Amygdala (tissue), 56 donors: ENCODE measurements at places on chromosomes 4 and X.

- DNase-seq = no peak
Observed at GRCh38 chr4:126533146-126533805, 1099.5 kb upstream of the INTU start.

GRCh38 chrX:49308604-49309269 is 5.3 kb downstream of the GAGE10 start:
- no peak for DNase-seq

- DNase-seq = peak; percentile 23
Observed at GRCh38 chrX:70166601-70167590, 10.4 kb upstream of the DGAT2L6 start.

GRCh38 chrX:11968991-11969390 is 169.3 kb upstream of the FRMPD4 start:
- no peak for DNase-seq

DNA sequence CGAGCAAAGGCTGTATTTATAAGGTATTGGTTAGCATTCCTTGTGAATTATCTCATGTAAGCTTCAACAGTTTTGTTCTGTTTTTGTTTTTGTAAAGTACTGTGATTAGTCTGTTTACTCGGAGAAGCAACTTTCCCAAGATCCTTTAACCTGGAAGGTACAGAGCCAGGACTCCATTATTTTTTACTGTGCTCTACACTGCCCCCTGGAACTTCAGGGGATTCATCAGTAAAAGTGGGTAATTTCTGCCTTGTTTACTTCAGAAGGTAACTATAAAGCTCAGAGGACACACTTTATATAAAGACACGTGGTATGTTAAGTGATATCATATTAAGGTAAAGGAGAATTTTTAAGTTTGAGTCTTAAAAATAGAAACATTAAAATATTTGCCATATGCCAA is 124.9 kb downstream of the IQCM start:
- no peak for DNase-seq

DNA sequence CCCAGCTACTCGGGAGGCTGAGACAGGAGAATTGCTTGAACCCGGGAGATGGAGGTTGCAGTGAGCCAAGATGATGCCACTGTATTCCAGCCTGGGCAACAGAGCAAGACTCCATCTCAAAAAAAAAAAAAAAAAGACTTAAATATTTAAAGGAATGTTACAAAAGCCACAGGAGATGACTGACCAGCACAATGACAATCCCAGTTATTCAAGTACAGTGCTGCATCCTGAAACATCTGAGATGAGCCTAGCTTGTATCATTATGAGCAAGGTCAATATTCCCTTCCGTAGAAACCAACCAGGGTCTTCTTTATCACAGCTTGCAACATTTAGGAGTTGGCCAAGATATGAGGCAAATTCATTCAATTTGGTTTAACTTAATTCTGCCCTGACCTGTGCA is 38.6 kb downstream of the LNX1 start:
- DNase-seq = no peak

DNA sequence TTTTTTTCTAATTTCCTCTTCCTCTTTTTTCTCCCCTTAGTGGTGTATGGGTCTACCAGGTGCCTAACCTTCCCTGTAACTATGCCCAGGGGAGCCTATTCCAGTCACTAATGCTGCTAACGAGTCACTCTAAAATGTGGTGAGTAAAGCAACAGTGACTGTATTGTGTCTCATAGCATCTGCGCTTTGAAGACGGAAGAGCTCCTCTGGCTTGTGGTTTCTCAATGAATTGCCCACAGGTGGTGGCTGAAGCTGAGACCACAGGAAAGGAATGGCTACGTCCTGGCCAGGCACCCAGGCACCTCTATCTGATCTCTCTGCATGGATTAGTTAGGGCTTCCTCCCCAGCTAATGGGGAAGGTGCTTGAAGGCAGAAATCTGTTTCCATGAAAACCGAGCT is 763.5 kb upstream of the FRG1 start:
- no peak for DNase-seq

- no peak for DNase-seq
Observed at GRCh38 chr4:65508168-65508567, 162.1 kb downstream of the EPHA5 start.
